ENCODE measurements at places on chromosomes 4 and X.

GRCh38 chrX:75986976-75987375 is 185.9 kb upstream of the PBDC1 start:
- no peak for DNase-seq

DNA sequence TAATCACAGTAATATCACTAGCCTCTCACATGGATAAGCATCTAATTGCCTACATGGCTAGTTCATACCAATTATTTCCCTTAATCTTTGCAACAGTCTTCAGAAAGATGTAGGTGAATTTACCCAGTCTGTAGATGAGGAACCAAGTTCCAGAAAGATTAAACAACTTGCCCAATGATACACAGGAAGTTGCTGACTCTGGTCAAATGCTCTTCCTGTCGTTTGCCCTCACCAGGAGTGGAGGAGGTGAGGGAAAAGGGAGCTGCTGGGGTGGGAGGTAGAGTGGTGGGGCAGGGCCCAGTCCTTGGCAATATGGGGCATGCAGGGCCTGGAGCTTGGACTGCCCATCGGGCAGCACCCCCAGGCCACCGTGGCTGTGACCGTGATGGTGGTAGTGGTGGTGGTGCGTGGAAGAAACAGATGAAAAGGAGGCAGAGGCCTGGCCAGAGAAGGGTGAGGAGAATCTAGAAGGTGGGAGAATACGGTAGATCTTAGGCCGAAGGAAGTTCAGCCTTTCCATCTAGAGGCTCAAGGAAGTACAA is 2.3 kb upstream of the KDM5C start:
- no peak for DNase-seq

DNA sequence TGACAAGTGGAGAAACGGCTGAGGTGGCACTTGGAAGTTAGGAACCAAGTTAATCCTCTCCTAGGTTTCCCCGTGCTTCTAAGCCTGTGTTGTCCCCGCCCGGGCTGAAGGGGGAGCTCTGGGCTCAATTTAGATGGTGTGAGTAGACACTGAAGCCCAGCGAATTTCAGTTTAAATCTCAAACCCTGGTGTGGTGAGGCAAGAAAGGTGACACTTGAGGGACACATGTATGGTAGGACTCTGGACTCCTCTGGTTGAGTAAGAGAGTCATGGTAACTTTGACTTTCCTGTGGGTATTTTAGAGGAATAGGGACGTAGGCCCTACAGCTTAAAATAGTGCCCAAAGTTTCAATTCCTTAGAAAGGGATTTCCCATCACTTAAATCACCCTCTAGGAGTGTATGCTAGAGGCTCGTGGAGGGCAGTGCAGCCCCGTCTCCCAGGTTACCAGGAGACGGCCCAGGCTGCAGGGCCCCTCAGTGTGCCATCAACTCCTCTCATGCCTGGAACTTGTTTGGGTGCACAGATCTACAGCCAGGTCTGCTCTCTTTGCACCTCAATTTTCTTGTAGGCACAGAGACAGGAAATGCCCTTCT is 24.0 kb downstream of the HAND2 start:
- DNase-seq, result no peak

DNA sequence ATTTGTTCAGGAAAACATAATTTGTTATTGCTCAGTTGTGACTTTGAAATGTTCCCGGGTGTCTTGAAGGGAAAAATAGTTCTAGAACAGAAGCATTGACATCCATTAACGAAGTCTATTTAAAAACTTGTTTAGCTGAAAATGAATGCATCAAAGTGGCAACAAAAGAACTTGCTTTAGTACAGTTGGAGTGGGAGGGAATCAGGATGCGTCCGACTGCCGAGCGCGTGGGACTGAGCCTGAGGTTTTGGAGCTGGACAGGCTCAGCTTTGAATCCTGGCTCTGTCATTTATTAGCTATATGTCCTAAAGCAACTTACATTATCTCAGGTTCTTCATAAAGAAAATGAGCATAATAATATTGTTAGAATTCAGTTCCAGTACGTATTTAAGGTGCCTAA is 9.0 kb upstream of the ERVMER34-1 start:
- no peak for DNase-seq

DNA sequence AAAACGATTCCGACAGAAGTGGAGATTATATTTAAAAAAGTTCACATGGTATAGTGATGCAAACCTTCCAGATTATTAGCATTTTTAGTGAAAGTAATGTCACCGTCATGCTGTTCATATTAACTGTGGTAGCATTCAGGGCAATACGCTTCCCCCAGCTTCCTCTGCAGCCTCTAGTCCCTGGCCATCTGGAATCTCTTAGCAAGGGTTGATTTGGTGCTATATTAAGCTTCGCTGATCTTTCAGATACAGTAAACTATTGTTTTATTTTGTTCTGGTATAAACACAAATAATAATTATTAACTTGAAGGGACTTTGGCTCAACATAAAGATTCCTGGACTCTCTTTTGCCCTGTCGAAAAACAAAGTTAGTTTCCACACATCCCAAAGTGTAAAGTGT is 1080.5 kb upstream of the TENM3 start:
- no peak for DNase-seq

DNA sequence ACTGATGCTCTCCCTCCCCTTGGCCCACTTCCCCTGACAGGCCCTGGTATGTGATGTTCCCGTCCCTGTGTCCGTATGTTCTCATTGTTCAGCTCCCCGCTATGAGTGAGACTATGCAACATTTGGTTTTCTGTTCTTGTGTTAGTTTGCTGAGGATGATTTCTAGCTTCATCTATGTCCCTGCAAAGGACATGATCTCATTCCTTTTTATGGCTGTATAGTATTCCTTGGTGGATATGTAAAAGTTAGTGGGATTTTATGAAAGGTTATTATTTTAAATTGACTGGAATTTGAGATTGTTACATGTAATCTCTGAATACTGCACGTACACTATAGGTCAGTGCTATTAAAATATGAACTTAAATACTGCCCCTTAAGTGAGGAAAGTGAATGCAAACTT is 184.0 kb downstream of the WDFY3 start:
- no peak for DNase-seq

GRCh38 chr4:97477974-97478373 is 665.3 kb downstream of the STPG2 start:
- DNase-seq, result no peak

DNA sequence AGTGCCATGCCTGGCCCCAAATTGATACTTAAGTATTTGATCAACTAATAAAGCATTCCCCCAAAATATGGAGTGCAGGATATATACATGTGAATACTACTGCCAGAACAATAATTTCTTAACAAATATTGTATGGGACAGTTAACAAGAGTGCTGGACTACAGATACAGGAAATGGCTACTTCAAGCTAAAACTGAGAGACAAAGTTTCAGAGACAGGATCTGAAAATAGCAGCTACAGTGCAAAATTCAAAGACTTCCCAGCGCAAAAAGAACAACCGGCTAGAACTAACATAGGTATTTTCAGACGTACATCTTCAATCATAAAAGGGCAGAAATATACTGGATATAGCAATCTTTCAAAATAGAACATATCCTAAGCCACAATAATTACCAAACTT is 6.3 kb downstream of the ATRX start:
- DNase-seq, result no peak

DNA sequence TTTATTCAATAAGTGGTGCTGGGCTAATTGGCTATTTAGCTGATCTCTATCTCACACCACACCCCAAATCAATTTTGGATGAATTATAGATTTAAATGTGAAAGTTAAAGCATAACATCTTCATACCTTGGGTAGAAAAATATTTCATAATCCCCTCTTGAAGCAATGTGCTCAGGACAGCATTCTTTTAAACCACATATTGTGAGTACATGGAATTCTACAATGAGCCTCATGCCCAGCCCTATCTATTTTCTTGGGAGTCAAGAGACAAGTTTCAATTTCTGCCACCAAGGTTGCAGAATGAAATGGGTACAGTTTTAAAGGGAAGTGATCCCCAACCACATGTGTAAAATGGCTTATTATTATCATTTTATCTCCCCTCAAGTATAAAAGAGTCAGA is 30.6 kb upstream of the GPRIN3 start:
- DNase-seq, result no peak

GRCh38 chr4:76197031-76197743 is 16.4 kb downstream of the SCARB2 start:
- no peak for DNase-seq

DNA sequence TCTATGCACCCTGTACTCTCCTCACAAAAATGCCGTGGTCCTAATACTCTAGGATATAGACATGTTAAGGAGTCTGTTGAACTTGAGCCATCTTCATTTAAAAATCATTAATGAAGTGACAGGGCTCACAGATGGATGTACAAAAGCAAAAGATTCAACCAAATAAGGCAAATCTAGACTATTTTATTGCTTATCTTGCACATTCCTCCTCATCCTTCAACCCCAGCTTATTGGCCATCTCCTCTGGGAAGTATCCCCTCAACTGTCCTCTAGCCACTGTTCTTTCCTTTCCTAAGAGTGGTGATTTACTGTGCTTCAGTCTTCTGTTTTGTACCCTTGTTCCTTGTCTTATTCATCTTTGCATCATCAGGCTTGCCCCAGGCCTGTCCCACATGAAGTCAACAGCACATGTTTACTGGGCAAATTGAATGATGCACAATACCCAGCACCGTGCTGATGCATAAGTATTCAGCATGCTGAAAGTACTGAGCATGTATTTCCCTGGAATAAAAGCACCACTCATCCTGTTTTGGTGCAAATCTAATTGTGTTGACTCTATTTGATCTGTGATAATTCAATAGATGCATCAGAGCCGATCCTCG is 287.3 kb upstream of the CLNK start:
- DNase-seq, result no peak

- DNase-seq, result no peak
These were observed 119.2 kb upstream of the VCX3B start for GRCh38 chrX:8345473-8345872.

DNA sequence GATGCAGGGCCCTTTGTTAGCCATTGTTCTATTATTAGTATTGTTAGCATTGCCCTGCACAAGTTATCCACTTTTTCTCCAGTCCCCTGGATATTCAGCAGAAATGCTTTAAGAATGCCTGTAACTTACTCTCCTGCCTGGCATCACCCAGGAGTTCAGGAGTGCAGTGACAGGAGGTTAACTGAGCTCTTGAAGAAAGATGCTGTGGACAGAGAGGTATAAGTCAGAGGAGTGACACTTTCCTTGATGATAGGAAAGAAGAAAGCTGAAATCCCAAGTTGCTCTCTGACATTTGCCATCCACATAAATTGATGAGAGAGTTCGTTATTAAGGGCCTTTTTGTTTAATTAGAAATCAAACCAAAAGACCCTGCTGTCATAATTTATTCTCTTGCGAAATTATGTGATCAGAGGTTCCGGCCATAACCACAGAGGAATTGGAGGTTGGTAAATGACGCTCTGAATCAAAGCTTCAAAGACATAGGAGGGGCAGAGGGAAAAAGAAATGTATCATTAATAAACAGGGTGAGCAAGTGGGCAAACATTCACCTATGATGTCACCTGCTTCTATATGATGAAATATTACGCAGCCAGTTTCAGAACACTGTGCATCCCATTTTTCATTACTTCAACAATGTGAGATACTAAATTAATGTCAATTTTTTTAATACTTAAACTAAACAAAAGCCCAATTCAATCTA is 230.2 kb upstream of the JADE1 start:
- no peak for DNase-seq

GRCh38 chr4:80094191-80094590 is 21.2 kb upstream of the ANTXR2 start:
- no peak for DNase-seq

GRCh38 chr4:152965611-152966010 is 29.5 kb downstream of the FHDC1 start:
- DNase-seq, result no peak

- DNase-seq, result no peak
These were observed 442 bp downstream of the NDUFB11 start for GRCh38 chrX:47143894-47144625.

DNA sequence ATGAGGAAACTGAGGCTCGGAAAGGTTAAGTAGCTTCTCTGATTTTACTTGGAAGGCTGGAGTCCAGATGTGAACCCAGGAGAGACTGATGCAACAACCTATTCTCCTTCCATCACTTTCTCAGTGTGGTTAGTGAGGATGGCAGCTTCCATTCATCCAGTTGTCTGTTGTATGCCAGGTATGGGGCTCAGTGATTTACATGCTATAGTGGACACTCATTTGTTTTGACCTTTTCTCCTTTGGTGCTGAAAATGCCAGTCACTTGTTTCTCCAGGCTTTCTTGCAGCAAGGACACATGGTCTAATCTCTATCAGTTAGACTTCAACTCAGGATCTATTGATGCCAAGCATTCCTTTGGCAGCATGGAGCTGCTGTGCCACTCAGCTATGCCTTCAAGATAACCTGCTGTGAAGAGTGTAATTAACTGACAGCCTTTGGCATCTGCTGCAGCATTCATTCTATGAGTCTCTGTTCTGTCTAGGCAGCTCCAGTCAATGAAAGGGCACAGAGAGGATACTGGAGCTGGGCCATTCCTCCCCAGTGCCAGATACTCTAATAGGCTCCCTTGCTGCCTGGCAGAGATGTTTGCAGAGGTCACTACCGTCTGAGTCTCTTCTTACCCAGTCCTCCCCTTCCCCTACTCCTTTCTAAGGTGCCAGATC is 11.0 kb upstream of the CWH43 start:
- no peak for DNase-seq

DNA sequence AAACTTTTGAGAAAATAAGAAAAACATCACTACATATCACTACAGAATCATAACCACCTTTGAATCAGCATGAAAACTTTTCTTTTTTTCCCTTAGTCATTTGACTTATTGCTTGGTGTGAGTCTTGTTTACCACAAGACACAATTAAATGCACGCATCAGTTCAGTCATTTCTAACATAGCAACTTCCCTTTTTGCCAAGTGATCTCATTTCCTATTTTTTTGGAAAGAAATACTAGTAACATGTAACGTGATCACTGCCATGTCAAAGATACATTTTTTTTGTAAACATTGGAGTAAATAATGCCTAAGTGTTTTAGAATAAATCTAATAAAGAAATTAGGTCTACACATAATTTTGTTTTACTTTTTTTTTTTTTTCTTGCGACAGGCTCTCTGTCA is 5.1 kb upstream of the CXCL8 start:
- no peak for DNase-seq

- DNase-seq, result no peak
These were observed 213.7 kb downstream of the FSTL5 start for GRCh38 chr4:161949946-161950725.

DNA sequence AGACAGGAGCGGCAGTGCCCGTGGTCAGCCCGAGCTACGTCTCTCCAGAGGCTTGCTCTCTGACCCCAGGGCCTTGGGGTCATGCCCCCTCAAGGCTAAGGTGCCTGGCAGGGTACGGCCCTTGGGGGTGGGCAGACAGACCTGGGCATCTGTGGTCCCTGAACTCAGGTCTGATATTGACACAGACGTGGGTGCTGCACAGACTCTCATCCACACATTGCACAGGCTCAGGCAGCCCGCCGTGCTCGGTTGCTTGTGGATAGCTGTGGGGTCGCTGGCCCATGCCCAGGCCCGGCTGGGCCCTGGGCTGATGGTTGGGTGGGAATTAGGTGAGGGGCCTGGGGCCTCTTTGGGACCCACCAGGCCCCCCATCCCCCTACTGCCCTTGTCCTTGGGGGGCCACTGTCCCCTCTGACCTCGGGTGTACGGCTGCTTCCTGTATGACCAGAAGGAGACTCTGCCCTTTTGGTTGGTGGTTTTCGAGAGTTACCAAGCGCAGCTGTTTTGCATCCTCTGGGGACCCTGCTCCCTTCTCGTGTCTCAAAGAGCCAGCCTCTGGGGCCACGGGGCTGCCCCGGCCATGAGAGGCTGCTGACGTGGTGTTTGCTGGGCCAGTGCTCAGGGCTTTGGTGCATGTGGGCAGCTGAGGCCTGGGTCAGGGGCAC is 10.1 kb downstream of the FGFRL1 start:
- no peak for DNase-seq

All from neural crest cell (in vitro differentiated cells).